ENCODE measurements at places on chromosomes 4 and X.

DNA sequence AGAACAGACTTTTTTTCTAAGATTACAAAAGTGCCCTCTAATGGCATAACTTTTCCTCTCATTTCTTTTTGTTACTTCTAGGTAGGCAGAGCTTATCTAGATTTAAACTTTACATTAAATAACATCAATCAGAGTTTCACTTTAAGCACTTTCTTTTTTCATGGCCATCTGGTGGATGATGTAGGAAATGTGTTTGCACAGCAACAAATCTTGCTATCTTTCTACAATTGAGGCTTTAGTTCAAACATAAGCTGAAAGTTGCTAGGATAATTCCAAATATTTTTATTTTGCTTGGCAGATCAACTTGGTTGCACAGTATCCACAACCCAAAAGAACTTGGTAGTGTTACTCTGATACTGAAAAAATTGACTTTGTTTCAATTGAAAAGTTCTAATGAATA lies 22.0 kb downstream of the NDNF start:
- DNase-seq = no peak
- H3K36me3 ChIP-seq = no peaks in the 10 kb centered on the region
- peaks cover 12% of the 10 kb centered on the region for H3K4me1 ChIP-seq
- H3K4me3 ChIP-seq = no peak overlapping the region
- H3K27me3 ChIP-seq = no peaks in the 10 kb centered on the region
- peak overlapping the region; percentile 19 for H3K27ac ChIP-seq

- H3K27me3 ChIP-seq = no peaks in the 10 kb centered on the region
- no peak for DNase-seq
- no peak overlapping the region for H3K4me3 ChIP-seq
- H3K27ac ChIP-seq = no peak overlapping the region
- H3K36me3 ChIP-seq = no peaks in the 10 kb centered on the region
Measured at GRCh38 chr4:179750374-179750773, 2308.1 kb upstream of the AGA start.

DNA sequence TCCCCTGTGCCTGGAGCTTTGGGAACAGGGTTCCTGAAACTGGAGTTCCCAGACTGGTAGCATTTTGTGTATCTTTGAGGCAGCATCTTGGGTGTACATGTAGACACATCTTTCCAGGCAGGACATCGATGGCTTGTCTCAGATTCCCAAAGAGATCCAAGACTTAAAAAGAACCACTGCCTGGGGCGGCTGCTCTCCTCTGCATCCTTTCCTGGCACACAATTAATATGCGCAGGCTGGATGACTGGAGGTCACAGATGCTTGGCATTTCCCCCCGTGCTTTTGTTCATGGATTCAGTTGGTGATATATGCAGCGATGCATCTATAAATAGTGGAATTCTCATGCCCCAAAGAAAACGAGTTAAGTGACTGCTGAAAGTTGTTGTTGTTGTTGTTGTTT lies 80.5 kb downstream of the CLDN34 start:
- H3K36me3 ChIP-seq = peaks cover 5% of the 10 kb centered on the region
- H3K4me3 ChIP-seq = no peak overlapping the region
- DNase-seq = no peak
- no peaks in the 10 kb centered on the region for H3K27me3 ChIP-seq

- no peak overlapping the region for H3K4me3 ChIP-seq
- H3K27ac ChIP-seq = peak overlapping the region; percentile 91
- peak; percentile 95 for DNase-seq
- peaks cover 6% of the 10 kb centered on the region for H3K4me1 ChIP-seq
Measured at GRCh38 chr4:110287130-110287529, 88.7 kb upstream of the ELOVL6 start.

DNA sequence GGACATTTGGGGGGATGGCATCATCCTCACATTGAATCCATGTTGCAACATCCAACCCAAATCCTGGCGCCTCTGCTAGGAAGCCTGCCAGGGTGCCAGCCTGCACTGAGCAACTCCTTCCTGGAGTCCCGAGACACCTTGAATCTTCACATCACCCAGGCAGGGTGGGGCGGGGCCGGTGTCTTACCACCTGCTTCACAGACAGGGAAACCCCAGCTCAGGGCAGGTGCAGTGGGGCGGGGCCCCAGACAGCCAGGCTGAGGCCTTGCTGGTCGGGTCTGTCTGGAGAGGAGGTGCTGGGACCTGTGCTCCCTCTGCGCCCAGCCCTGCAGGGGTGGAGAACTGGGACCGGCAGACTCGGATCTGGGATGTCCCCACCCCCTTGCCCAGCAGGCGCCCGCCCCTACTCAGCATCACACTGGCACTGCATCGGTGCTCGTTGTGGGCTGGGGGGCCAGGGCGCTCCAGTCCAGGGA lies 31.5 kb upstream of the HTRA3 start:
- no peak overlapping the region for H3K4me3 ChIP-seq
- H3K4me1 ChIP-seq = no peaks in the 10 kb centered on the region
- peak; percentile 58 for DNase-seq
- H3K27me3 ChIP-seq = no peaks in the 10 kb centered on the region
- no peak overlapping the region for H3K27ac ChIP-seq

DNA sequence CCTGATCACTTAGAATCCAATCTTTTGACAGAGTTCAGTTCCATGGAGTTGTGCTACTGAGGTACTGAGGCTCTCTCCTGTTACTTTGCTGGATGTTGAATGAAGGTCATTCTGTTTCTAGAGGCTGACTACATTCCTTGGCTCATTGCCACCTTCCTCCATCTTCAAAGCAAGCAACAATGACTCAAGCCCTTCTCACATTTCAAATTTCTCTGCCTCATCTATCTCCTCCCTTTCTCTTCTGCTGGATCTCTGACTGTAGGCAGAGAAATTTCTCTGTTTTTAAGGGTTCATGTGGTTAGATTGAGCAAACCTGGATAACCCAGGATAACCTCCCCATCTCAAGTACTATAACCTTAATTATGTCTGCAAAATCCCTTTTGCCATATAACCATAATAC lies 775.4 kb downstream of the STPG2 start:
- peaks cover 8% of the 10 kb centered on the region for H3K4me1 ChIP-seq
- no peaks in the 10 kb centered on the region for H3K36me3 ChIP-seq
- DNase-seq = peak; percentile 92
- H3K27me3 ChIP-seq = no peaks in the 10 kb centered on the region
- H3K4me3 ChIP-seq = no peak overlapping the region

DNA sequence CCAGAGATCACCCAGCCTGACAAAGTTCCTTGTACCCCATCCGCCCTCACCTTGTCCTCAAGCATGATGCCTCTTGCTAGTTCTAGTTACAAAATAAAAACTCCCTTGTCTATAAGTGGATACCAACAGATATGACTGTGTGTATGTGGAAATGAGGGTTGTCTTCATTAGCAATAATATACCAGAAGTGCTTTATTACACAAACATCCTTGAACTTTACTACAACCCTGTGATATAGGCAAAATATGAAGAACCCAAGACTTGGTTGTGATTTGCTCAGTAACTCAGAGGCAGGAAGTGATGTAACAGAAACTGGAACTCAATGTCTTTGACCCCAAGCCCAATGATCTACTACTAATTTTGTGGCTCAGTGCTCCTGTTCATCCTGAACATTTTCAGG lies 97.6 kb downstream of the AKAP4 start:
- no peaks in the 10 kb centered on the region for H3K4me1 ChIP-seq
- H3K36me3 ChIP-seq = no peaks in the 10 kb centered on the region
- H3K4me3 ChIP-seq = no peak overlapping the region

GRCh38 chr4:152197211-152197610 lies 338.7 kb downstream of the FBXW7 start:
- H3K27me3 ChIP-seq = no peaks in the 10 kb centered on the region
- H3K4me3 ChIP-seq = no peak overlapping the region
- H3K27ac ChIP-seq = no peak overlapping the region
- no peaks in the 10 kb centered on the region for H3K36me3 ChIP-seq

GRCh38 chr4:101599620-101600019 lies 190.9 kb upstream of the BANK1 start:
- peak; percentile 78 for DNase-seq
- peak overlapping the region; percentile 42 for H3K27ac ChIP-seq
- no peaks in the 10 kb centered on the region for H3K36me3 ChIP-seq
- peaks cover 5% of the 10 kb centered on the region for H3K4me1 ChIP-seq

- no peak overlapping the region for H3K27ac ChIP-seq
- DNase-seq = no peak
- H3K36me3 ChIP-seq = peaks cover 6% of the 10 kb centered on the region
- peaks cover 15% of the 10 kb centered on the region for H3K27me3 ChIP-seq
- no peaks in the 10 kb centered on the region for H3K4me1 ChIP-seq
Measured at GRCh38 chrX:97070346-97070745, 186.6 kb downstream of the RPA4 start.

DNA sequence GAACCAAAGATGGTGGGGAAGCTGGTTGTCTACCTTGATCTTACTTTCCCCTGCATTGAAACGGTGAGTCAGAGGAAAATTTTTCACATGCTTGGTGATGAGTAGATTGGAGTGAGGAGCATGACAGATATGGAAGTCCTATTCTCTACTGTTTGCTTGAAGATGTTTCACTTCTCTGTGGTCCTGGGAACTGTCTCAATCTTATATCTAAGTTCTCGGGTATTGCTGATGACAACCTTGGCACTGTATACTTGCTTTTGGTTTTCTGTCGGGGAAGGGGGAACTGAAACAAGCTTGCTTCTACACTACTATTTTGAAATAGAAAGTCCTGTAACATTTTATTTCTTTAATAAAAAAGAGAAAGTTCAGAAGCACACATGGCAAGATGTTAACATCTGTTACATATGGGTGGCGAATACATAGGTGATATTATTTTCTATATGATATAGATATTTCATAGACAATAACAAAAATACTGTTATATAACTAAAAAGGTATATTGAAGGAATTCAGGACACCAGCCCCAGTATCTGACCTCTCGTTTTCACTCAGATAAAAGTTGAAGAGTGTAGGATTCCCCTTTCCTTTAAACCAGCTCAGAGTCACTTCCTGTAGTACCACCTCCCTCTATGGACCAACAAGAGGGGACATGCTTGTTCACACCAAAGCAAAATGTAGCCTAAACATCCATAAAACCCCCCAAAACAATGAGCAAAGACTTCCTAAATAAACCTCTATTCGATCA lies 88.8 kb downstream of the FMR1NB start:
- no peaks in the 10 kb centered on the region for H3K4me1 ChIP-seq
- no peak for DNase-seq
- no peak overlapping the region for H3K4me3 ChIP-seq
- no peaks in the 10 kb centered on the region for H3K27me3 ChIP-seq
- H3K36me3 ChIP-seq = no peaks in the 10 kb centered on the region

DNA sequence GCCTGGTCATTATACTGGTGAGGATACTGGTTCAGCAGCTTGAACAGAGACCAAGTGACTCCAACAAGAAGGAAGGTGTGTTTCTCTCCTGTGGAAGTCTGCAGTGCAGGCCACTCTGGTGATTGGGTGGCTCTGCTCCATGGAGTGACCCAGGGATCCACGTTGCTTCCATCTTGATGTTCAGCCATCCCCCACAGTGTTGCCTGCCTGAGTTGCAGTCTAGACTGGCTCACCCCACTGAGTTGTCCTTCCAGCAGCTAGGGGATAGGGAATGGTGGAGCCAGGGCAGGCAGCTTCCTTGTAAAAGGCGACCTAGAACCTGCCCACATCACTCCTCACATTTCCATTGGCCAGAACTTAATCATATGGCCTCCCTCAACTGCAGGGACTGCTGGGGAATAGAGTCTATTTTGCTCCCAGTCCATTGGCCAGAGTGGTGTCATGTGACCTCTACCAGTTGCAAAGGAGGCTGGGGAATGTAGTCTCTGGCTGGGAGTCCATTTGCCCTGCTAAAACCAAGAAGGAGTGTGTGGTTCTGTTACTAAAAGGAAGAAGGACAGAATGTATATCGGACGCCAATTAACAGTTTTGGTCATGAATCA lies 8.0 kb downstream of the MAN2B2 start:
- no peaks in the 10 kb centered on the region for H3K4me1 ChIP-seq
- peak; percentile 14 for DNase-seq
- no peak overlapping the region for H3K27ac ChIP-seq
- no peak overlapping the region for H3K4me3 ChIP-seq

- DNase-seq = no peak
- peaks cover 2% of the 10 kb centered on the region for H3K27me3 ChIP-seq
- H3K4me1 ChIP-seq = no peaks in the 10 kb centered on the region
- no peak overlapping the region for H3K27ac ChIP-seq
Measured at GRCh38 chrX:134840370-134840769, 150.4 kb upstream of the SMIM10 start.

DNA sequence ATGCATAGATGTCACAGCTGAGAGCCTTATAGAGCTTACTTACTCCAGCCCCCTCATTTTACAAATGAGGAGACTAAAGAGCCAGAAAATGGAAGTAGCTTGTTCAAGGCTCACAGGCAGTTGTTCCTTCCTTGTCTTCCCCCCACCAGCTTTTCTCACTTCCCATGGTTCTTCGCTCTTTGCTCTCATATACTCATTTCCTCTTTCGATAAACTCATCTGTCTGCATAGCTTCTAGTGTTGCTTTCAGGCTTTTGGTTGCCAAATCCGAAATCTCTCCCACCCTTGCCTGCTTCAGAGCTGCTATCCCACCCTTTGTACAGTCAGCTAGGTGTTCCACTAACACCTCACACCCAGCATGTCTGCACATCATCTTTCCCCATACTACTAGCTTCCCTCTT lies 25.0 kb upstream of the GJB1 start:
- no peak for DNase-seq
- H3K4me1 ChIP-seq = no peaks in the 10 kb centered on the region
- H3K27ac ChIP-seq = no peak overlapping the region
- H3K4me3 ChIP-seq = no peak overlapping the region
